Inflammatory macrophage treated with lipopolysaccharide for 1 hour (primary cell): ENCODE measurements at places on chromosomes 3 and 15.

GRCh38 chr3:11563865-11564185 lies 79.9 kb downstream of the VGLL4 start:
- DNase-seq = no peak

DNA sequence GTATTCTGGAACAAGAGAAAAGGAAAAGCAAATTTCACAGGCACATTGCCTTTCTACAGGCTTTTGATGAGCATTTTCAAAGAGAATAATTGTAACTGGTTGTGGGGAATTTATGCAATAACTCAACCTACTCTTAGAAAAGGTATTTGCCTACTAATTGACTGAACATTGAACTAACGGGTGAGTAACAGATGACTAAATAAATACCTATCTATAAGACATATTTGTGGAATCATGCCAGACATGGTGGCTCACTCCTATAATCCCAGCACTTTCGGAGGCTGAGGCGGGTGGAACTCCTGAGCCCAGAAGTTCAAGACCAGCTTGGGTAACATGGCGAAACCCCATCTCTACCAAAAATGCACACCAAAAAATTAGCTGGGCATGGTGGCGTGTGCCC lies 367.7 kb downstream of the CGGBP1 start:
- DNase-seq = no peak

DNA sequence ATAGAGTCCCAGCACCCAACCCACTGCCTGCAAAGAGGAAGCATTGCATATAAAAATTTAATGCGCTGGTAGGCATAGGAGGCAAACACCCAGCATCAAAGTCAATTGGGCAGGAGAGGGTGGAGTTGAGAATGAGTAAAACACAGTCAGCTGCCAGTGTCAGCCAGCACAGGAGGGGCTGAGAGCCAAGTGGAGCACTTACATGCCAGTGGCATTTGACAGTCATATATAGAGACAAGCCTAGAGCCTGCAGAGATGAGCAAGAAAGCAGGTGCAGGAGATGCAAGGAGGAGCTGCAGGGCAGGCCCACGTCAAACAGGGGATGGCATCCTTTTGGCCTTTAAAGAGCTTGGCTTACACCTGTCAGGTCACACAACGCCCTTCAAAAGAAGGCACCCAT lies 27.6 kb upstream of the ZFAND6 start:
- no peak for DNase-seq

- DNase-seq = no peak
These were observed 581.2 kb downstream of the PYDC2 start for GRCh38 chr3:192042116-192042515.

DNA sequence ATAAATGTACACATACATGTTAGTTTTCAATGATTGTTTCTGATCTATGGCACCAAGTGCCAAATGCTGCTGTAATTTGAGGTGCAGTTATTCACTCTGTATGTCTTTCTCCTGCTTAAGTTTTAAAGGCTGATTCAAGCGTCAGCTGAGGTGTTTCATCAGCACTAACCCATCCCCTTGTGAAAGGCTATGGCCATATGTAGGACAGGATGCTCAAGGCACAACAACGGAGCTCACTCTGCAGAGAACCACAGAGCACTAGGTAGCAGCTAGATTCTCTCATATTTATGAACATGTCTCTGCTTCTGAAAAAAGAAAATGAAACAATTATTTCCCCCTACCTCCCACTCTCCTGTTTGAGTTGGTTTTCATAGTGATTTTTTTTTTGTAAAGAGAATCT lies 340.0 kb upstream of the TMCO5A start:
- no peak for DNase-seq

- no peak for DNase-seq
These were observed 474.6 kb upstream of the TPRG1 start for GRCh38 chr3:188697127-188697526.

DNA sequence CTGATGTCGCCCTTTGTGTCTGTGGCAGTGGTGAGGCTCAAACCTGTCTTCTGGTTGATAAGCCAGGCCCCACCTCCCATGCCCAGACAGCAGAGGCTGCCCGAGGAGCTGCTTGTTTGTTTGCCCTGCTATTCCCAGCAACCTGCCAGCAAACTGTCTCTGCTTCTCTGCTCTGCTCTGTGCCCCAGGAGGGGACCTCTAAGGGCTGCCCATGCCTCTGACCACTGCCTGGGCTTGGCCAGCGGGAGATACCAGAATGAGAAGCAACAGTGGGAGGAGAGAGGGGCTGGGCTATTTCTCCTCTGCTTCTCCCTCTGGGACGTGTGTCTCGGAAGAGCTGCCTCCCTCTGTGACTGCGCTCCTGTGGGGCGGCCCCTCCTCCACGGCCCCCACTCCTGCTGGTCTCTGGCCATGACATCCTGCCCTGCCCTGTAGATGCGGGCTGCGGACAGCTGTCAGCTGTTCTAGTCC lies 213.1 kb downstream of the RPLP1 start:
- DNase-seq = no peak

- DNase-seq = peak; percentile 52
These were observed 55.0 kb downstream of the GOLIM4 start for GRCh38 chr3:168040607-168041208.

DNA sequence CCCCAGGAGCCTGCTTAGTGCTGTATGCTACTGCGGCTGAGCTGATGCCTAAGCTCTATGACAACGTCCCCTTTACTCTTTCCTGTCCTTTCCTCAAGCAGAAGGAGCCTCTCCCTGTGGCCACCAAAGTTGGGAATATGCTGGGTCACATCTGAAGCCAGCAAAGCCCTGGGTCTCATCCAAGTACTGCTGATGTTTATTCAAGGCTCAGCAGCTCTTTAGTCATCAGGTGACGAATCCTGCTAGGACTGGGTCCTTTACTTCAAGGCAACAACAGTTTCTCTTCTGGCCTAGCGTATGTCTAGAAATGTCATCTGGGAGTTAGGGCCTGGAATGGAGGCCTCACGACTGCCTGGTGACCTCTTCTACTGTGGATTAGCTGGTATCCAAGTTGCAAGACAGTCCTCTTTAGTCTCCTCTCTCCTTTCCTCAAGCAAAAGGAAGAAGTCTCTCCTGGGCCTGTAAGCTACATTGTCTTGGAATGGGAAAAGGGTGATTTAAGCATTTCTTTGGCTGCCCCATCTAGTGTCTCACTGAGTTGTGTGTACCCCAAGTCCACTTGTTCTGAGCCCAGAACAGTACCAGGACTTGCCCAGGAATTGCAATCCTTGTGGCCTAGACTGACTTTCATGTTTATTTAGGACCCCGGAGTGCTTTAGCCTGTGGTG lies 63.9 kb downstream of the TNFAIP8L3 start:
- DNase-seq = no peak

GRCh38 chr3:110816008-110816407 lies 255.6 kb upstream of the NECTIN3 start:
- DNase-seq = no peak

DNA sequence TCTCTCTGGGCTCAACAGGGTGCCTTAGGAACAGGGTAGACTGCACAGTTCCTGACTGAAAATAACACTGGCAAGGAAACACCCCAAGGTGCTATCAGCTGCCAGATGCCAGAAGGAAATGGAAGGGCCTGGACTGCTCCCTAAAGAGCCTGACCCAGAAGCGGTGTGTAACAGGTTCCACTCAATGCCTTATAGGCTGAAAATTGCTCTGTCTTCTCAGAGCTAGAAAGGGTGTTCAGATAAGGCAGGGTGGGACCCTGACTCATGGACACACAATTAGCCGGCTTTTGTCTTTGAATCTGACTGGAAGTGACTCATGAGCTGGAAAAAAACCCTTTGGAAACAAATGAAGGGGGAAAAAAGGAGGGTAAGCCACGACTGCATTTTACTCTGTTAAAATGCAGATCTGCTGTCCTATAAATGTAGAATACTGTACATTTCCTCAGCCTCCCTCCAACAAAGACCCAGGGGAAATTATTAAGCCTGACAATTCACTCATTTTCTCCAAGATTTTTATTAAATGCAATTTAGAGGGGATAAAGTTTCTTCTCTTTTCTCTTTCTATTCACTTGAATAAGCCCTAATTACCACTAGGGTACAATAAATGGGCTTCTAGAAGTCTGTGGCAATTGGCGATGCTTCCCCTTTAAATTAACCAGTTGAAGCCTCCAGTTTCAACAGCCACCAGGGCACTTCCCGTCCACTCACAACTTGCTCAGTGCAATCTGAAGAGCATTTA lies 160.2 kb upstream of the TBL1XR1 start:
- DNase-seq = peak; percentile 47

DNA sequence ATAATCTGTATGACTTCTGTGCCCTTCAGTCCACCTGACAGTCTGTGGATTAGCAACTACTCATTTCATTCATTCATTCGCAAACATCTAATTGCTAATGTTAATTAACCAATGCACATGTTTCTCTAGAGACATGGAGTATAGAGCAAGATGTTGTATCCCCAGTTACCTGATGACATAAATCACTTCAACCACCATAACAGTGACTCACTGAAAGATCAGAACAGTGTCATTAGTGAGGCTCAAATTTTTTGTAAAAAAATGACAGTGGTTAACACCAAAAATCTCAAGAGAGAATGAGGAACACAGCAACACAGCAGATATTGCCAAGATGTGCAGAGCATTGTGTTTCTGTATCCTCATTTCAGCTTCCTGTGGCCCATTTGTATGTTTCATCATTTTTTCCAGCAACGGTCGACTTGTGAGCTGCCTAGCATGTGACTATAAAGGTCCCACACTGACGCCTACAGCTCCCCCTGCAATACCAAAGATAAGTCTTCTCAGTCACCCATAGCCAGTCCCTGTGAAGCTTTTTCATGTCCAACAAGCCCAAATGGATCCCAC lies 3.7 kb upstream of the PLD1 start:
- DNase-seq = peak; percentile 99

DNA sequence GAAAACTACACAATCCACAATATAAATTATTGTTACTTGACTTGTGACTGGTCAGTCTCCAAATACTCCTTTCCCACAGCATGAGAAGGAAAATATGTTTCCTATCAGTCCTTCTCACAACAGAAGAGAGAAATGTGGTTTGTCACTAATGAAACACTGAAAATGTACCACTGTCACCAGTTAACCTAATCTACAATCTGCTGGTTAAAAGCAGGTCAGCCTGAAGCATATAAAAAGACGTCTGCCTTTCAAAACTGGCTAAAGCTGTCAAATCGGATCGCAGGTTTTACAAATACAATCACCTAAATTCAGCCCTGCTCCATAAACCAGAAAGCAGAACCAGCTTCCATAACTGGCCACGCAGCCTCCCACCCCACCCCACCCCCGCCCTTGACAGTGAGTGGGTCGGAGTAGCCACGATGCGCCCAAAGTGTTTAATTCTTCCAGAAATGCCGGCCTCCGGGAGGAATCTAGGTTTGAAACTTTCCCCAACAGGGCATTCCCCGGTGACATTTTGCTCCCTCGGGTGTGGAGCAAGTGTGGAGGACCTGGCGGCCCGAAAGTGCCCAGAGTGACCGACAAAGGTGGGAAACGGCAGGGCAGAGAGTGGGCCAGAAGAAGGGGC lies 682 bp downstream of the ETFA start:
- DNase-seq = peak; percentile 57

GRCh38 chr3:106326941-106327695 lies 458.3 kb upstream of the CBLB start:
- no peak for DNase-seq

DNA sequence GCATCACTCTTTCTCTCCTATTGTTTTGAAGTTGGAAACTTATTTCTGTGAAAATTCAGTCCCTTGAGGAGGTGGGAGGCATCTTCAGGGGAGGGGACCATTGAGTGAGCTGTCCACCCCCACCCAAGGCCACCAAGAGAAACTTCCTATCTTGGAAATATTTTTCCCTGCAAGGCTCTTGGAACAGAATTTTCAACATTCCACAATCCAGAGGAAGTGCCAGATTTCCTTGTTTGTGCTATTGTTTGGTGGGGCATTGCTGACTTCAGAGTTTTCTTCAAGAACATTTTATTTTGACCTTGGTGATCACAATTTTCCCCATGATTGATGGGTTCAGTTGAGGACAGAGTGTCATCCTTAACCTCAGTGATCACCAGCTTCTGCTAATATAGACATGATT lies 12.0 kb downstream of the DNASE1L3 start:
- no peak for DNase-seq

- DNase-seq = no peak
These were observed 5.5 kb upstream of the IL20RB start for GRCh38 chr3:136952292-136952691.

DNA sequence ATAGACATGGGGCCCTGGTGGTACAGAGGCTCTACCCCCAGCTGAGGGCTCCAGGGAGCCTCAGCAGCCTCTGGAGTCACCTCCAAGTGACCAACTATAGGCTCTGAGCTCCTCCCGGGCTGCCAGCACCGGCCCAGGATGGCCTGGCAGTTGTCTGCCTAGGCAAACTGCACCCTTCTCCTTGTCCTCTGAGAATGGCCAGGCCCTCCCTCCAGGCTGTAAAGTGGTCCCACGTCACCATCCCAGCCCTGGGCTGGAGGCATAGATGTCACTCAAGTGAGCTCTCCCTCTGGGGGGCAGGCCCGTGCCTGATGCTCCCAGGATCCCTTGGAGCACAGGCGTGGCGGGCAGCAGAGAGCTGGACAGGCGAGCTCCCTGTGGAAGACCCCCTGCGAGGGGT lies 120.1 kb downstream of the SEC22A start:
- DNase-seq = no peak

GRCh38 chr15:63388511-63388910 lies 6.9 kb upstream of the CA12 start:
- no peak for DNase-seq

- no peak for DNase-seq
These were observed 292.4 kb upstream of the CBLB start for GRCh38 chr3:106161246-106161645.

GRCh38 chr15:64915518-64916227 lies 4.0 kb downstream of the ANKDD1A start:
- DNase-seq = no peak

DNA sequence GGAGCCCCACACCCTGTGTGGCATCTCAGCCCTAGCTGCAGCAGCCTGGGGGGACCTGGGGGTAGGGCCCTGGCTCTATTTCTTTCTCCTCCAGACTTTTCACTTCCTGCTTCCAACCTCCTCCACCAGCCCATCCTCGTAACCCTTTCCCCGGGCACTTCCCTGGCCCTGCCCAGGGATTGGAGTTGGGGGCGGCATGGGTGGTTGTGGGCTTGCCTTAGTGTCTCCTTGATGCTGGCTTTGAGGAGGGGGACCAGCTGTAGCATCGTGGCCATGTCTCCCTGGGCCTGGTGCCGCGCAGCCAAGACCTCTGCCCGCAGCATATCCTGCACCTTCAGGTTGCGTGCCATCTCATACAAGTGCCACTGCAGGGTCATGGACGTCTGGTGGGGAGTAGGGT lies 28.1 kb downstream of the CYP11A1 start:
- no peak for DNase-seq

GRCh38 chr3:69113536-69113935 lies 8.9 kb downstream of the LMOD3 start:
- DNase-seq = no peak

GRCh38 chr3:5057272-5057671 lies 64.8 kb upstream of the ARL8B start:
- DNase-seq = peak; percentile 32

GRCh38 chr15:60469893-60470641 lies 8.9 kb downstream of the ICE2 start:
- DNase-seq = peak; percentile 36

DNA sequence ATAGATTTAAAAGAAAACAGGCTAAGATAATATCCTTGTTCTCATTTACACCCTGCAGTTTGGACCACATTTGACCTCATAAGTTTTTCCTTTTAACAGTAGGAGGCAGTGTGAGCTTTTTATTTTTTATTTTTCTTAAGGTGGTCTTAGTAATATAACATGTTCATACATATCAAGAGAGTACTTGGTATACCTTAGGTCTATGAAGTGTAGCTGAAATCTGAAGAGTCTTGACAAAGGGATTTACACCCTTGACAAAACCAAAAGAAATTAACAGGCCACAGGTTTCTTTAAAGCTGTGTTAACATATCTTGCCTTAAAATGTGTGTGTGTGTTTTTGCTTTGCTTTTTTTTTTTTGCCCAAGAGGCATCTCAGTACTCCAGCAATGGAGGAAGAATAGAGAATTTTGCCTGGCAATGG lies 3.2 kb downstream of the RAP2B start:
- DNase-seq = no peak
